NCI-H524 treated with DMSO at 0.1 percent for 48 hours (cell line): ENCODE measurements at places on chromosomes 5 and 9.
A peak's percentile ranks its signal among the peaks of the same experiment; 100 is the strongest.

GRCh38 chr5:134075102-134075501 is 39.4 kb upstream of the TCF7 start:
- DNase-seq = no peak

GRCh38 chr5:168696611-168697010 is 117.4 kb upstream of the PANK3 start:
- no peak for DNase-seq

GRCh38 chr5:55694152-55694830 is 17.8 kb downstream of the SLC38A9 start:
- DNase-seq = no peak

- DNase-seq = no peak
These were observed 41.4 kb downstream of the BICD2 start for GRCh38 chr9:92723299-92723625.

DNA sequence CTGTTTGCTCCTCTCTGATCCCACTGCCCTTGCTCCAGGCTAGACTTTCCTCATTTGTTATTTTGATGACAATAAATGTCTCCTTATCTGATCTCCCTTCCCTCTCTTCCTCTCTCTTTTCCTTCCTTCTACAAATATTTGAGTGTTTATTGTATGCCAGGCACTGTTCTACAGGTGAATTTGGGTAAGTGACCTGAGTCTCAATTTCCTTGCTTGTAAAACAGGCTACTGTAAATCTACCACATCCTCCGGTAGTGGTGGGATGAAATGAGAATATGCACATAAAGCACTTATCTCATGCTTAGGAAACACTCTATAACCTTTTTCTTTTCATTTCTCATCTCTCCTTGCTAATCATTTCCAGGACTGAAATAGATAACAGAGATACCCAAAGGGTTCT is 86.4 kb downstream of the HMHB1 start:
- DNase-seq = no peak

DNA sequence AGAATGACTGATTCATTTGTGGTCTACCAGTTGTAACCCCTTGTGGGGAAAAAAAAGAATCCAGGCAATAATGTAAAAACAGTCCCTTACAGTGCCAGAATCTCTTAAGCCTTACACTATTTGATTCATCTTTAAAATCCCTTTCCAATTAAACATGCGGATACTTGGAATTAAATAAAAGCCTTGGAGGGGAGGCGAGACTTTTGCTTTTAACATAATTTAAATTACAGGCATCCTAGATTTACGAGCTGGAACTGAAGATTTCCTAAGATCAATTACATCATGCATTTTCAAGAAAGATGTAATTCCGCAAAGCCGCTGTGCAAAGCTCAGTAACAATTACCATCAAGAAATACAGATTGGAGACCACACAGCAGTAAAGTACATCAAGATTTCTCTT is 370.2 kb downstream of the MTRR start:
- no peak for DNase-seq

- no peak for DNase-seq
These were observed 307.6 kb downstream of the CWC27 start for GRCh38 chr5:65076251-65076869.

DNA sequence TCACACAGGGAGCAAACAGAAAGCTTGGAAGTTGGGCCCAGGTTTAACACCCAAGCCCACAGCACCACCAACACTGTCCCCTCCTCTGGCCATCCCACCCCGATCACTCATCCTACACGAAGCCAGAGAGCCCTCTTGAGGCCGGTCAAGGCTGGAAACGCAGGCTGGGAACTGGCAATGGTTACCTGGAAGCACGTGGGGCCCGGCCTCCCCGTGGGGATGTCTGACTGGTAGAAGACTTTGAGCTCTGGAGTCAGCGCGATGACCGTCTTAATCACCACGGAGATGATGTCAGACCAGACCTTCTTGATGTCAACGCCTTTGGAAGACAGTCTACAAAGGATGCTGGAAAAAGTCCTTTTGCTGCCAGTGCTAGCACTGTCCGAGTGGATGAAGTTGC is 104.1 kb downstream of the TTLL11 start:
- DNase-seq = no peak

GRCh38 chr9:79570448-79571308 is 1.1 kb upstream of the TLE4 start:
- no peak for DNase-seq

DNA sequence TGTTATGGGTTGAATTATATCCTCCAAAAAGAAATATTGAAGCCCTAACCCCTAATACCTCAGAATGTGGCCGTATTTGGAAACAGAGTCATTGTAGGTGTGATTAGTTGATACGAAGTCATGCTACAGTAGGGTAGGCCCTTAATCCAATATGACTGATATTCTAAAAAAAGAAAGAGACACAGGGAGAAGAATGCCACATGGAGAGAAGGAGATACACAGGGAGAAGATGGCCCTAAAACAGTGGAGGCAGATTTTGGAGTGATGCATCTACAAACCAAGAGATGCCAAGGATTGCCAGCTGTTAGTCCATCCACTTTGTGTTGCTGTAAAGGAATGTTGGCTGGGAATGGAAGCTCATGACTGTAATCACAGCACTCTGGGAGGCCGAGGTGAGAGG is 21.3 kb downstream of the ARRDC3 start:
- no peak for DNase-seq

DNA sequence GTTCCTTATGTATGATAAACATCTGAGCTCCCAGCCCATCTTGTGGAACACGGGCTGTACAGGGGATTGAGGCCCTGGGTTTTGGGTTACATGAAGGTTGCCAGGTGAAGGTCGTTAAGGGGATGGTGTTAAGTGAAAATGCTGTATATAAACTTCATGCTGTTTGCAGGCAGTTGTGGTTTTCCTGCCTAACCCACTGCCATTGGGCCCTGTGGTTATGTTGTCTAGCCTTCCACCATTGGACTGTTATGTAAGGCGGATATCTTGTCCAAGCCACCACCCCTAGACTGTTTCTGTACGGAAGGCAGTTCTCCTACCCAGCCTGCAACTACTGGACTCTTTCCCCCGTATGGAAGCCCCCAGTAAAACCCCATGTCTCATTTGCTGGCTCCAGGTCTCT is 246.1 kb downstream of the KIF4B start:
- DNase-seq = no peak

DNA sequence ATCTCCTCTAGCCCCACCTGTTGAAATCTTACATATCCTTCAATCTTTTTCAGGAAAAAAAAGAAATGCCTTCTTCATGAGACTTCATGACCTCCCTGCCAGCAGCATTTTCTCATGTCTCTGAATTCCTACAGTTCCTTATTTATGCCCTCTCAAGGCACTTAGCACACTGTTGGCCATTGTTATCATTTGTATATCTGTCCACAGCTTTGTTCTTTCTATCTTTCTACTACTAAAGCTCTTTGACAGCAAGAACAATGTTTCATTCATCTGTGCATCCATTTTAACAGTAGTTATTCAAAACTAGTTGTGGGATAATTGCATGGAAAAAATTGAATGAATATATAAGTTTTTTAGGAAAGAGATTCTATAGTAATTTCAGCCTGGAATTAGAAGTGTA is 20.9 kb upstream of the GZMA start:
- no peak for DNase-seq

DNA sequence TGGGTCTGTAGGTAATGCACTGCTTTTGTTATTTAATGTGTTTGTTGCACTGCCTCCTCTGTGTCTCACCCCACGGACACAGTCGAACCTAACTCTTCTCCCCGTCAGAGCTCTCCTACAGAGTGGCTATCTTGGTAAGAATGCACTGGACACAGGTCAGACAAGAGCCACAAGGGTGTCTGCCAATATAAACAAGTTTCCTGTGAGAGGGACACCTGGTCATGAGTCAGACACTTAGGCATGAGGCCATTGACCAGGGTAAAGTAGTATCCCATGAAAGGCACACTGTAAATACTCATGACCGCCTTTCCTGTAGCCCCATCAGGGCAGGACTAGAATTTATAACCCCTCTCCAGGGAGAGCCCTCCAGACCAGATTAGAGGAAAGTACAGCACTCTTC is 115.5 kb downstream of the SLC12A2 start:
- no peak for DNase-seq

DNA sequence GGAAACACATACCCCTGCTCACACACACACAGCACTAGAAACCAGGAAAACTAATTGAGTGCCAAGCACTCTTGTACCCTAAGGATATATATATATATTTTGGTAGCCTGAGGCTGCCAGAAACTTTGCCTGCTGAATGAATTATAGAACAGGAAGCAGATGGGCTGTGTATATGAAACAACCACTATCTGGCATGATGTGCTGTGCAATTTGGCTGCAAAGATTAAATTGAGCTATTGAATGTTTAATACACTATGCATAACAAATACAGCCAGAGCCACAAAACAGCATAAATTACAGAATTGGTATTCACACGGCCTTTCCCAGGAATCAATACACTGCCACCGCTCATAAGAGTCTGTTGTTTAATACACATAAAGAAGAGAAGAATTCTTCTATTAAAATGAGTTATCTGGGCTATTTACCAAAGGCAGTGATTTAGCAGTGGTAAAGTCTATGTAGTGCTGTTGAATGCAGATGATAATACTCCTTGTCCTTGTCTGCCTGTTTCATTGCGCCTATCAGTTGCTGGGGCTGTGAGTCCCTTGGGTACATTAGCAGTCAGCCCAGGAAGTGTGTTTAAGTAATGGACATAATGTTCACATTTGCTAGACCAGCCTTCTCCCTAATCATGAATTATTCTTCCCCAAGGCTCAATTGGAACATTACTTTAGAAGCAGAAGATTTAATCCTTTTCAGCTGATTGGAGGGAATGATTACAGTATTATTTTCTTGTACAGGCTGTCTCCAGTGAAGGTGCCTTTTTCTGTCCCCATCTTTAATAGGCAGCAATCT is 294.3 kb downstream of the TLE1 start:
- no peak for DNase-seq

- DNase-seq = no peak
These were observed 1.4 kb downstream of the AKNA start for GRCh38 chr9:114386361-114386885.

- no peak for DNase-seq
These were observed 166.6 kb downstream of the SMARCA2 start for GRCh38 chr9:2181792-2182191.

GRCh38 chr9:127853312-127854183 is 910 bp downstream of the ENG start:
- no peak for DNase-seq

GRCh38 chr9:91034976-91035824 is 233.6 kb downstream of the SYK start:
- DNase-seq = no peak

- no peak for DNase-seq
These were observed 209.0 kb downstream of the CWC27 start for GRCh38 chr5:64977779-64978178.

- no peak for DNase-seq
These were observed 1278.2 kb downstream of the CDH12 start for GRCh38 chr5:21574961-21575360.

DNA sequence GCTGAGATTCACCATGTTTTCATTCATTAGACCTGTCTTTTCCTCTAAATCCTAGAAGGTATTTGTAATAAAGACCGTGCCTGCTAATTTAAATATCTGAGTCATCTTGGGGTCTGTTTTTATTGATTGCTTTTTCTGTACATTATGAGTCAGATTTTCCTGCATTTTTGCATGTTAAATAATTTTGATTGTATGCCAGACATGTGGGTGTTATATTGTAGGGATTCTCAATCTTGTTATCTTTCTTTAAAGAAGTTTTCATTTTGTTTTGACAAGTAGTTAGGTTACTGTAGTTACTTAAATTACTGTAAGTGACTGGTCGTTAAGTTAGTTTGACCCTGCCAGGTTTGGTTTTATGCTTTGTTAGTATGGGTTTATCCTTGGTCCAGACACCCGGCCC is 35.1 kb downstream of the EXOSC2 start:
- no peak for DNase-seq

DNA sequence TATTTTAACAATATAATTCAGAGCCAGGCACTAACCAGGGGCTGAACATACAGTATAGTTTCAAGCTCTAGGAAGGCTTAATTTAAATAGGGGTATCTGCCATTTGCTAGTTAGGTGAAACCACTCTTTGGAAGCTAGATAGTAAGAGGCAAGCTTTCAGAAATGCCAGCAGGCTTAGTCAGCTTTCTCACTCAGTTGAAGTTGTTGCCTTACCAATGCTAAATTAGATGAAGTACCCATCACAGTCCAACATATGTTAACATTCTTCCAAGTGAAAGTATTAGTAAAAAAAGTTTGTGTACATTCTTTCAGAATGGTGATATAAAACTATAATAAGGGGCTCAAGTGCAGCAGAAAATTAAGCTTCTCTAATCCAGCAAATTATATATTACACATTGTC is 215.0 kb downstream of the CNTLN start:
- no peak for DNase-seq

GRCh38 chr5:61020415-61020814 is 75.4 kb downstream of the NDUFAF2 start:
- no peak for DNase-seq

- no peak for DNase-seq
These were observed 974 bp downstream of the CCDC69 start for GRCh38 chr5:151222790-151223446.

DNA sequence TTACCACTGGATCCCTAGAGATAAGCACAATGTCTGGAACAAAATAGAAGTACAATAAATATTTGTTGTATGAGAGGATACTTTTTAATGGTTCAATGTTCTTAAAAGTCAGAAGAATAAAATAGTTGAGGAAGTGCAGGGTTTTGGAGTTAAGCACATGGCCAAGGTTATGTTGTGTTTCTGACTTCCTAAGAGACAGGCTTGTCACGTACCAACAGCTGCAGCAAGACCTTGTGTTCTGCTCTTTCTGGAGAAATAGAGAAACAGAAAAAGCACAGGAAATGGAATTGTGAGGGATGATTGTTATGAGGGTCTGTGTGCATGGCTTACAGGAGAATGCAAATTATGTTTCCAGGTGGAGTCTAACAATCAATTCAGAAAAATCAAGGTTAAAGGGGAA is 12.9 kb downstream of the CARTPT start:
- DNase-seq = no peak

- peak; percentile 45 for DNase-seq
These were observed 19.6 kb downstream of the KDM4C start for GRCh38 chr9:6777213-6777902.

- no peak for DNase-seq
These were observed 417.7 kb downstream of the IRX1 start for GRCh38 chr5:4013106-4013898.

DNA sequence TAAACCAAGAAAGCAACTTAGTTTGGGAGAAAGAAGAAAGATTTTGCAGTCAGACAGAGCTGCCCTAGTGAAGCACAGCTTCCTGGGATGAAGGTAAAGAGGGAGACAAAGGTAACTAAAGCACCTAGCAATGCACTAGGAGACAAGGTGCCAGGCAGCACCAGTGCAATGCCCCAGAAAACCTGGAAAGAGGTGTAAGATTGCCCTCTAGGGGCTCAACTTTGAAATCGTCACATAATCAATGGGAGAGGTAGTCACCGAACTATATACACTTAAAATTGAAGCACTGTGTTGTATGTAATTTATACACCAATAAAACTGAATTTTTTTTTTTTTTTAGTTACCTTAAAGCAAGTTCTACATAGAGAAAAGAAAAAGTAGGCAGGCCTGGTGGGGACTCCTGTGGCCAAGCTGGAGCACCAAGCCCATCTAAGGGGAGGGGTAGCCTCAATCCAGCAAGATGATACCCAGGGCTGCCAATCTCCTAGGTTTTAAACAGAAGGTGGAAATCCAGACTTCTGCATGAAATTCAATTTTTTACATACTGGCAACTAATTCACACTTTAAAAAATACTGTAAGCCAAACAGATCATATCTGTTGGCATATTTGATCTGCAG is 48.2 kb downstream of the CDK5RAP2 start:
- DNase-seq = peak; percentile 6
